ENCODE measurements at places on chromosomes 12 and 14.

DNA sequence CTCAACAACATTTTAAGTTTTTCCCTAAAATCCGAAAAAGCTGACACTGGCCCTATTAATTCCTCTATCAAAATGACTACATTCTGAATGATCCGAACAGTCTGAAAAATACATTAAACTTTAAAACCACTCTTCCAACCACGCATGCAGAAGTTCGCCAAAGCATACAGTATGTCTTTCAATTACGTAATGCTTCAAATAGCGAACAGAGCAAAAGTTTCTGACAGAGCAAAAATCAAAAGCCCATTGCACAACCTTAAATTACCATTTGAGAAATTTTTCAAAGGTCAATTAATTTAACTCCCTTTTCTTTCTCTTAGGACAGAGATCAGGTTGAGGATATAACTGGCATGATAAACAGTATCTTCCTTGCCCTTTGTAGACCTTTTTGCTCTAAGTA is 33.2 kb downstream of the LRIG3 start:
- DNase-seq: no peak

- DNase-seq: no peak
Measured at GRCh38 chr12:122850695-122851350, 15.6 kb downstream of the HIP1R start.

DNA sequence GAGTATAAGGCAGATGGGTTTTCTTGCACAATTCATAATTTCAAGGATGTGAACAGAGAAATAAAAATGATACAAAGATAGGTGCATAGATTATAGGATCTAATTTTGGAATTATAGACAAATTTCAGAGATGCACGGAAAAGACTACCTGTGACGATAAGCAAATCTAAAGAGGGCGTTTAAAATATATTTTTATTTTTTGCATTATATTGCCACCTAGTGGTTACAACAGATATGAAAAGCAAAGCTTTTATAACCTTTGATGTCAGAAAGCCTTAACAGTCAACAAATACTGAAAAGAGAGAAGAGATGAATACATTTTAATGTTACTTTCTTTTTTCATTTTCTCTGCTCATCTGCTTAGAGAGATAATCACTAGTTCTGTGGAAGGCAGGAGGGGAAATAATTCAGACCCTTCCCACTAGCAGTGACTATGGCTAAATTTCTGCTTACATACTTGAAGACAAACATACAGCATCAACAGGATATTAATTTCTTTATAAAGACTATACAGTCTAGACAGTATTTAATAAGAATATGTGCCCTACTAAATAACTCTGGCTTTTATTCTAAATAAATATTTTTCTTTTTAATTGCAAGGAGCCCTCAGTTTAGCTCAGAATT is 46.3 kb downstream of the NTS start:
- peak; percentile 18 for DNase-seq

DNA sequence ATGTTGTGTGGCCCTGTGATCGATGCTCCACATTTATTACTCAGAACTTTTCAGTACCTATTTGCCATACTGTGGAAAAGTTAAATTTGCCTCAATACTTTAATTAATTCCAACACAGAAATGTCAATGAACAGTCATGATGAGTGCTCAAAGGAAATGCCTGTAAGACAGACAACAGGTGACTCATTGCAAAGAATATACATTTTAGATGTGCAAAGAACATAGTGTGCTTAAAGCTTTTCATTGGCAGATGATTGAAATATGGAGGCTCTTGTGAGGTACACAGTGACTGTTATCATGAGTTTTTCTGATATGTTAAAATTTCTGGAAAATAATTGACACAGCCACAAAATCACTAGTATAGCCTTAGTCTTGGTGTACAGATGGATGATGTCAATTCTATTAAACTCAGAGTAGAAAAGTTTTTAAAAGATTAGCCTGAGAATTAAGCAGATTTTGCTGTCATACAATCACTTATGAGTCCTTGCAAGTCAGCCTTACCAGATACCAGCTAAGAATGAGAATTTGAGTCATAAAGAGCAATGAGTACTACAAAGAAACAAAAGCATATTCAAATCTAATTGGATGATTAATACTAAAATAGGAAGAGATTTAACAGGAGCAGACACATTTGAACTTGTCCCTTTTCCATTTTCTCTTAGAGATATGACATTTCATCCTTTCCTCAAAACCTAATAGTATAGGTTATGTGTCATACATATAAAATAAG is 544.1 kb downstream of the KCNH5 start:
- DNase-seq: no peak

- DNase-seq: no peak
Measured at GRCh38 chr12:124800506-124800905, 63.2 kb downstream of the SCARB1 start.

- no peak for DNase-seq
Measured at GRCh38 chr14:26180221-26180620, 417.6 kb downstream of the NOVA1 start.

- DNase-seq: no peak
Measured at GRCh38 chr14:64745511-64746091, 41.4 kb downstream of the PLEKHG3 start.

DNA sequence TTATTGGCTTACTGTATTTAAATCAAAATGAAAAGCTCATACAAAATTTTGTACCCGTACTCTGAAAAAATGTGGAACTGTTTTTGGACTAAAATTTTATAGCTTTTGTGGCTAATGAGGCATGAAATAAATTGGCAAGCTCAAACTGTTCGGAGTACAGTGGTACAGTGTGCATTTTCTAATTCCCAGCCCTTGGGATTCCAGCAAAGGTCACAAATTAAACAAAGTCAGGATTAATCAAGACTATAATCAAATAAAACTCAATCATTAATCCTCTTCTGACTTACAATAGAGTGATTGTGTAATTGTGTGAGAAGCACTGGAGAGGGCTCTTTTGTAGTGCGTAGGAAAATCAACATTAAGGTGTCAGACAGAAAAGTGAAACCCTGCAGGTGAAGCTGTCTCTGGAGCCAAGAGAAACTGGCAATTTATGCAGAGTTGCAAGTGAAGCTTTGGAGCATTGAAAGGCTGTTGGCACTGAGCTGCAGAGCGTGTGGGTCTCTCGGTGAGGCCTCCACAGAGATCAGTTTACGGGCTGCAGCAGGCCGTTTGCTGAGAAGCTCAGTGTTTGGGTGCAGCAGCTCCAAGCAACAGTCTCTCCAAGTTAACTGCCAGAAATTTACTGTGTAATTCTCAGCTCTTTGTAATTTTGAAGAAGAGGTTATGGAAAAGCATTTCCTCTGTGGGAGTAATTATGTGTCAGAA is 275.9 kb downstream of the FBXL14 start:
- no peak for DNase-seq

GRCh38 chr12:14896521-14897169 is 11.0 kb upstream of the MGP start:
- no peak for DNase-seq

GRCh38 chr14:33916663-33917565 is 34.0 kb downstream of the EGLN3 start:
- no peak for DNase-seq

GRCh38 chr14:65084554-65085505 is 17.5 kb downstream of the MAX start:
- DNase-seq: no peak

DNA sequence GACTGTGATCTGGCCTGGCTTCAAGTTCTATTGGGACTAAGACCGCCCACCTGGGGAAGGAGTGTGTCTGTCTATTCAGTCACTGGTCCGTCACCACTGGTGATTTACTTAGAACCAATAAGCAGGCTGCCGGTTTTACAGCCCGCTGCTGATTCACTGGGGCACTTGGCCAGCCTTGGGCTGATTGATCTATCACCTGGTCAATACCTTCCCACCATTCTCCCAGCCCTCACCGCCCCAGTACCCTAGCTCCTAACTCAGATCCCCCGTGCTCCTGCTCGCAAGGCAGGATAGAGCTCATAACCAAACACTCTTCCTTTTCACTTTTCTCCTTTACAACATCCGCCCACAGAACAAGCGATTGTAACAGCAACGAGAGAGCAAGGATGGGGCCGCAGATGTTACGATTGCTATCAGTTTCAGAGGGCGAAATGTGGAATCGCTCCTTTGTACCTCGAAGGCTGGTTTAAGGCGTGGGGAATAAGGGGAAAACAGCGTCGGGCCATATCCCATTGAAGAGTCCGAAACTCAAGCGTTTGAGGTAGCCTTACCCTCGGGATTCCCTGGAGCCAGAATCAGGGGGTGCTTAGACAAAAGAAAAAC is 672 bp downstream of the RDH11 start:
- peak; percentile 92 for DNase-seq

DNA sequence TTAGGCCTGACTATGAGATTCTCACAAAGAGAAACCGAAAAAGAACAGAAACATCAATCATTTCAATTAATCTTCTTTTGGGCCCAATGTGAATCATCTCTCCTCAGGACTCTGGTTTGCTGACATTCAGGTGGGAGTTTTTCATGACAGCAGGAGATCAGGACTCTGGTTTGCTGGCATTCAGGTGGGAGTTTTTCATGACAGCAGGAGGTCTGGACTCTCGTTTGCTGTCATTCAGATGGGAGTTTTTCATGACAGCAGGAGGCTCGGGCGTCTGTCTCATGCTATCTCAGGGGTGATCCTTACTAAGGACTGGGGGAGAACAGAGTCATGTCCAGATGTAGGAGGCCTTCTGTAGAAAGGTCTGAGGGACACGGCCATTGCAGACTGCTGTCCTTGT is 40.1 kb upstream of the PARP11 start:
- no peak for DNase-seq

DNA sequence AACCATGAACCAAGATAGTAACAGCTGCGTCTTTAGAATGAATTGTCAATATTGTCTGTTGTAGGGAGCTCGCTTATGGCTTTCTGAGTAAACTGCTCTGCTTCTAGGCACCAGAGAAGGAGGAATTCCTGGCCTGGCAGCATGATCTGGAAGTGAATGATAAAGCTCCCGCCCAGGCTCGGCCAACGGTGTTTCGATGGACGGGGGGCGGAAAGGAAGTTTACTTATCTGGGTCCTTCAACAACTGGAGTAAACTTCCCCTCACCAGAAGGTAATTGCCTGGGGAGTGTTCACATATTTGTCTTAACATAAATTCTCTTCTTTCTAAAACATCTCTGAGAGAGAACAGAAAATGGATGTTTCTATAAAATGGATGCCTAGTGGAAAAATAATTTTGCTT is 4.3 kb downstream of the PRKAB1 start:
- no peak for DNase-seq

- no peak for DNase-seq
Measured at GRCh38 chr12:42854208-42854607, 264.7 kb upstream of the PRICKLE1 start.

- no peak for DNase-seq
Measured at GRCh38 chr12:24711056-24712008, 237.6 kb downstream of the BCAT1 start.

- DNase-seq: no peak
Measured at GRCh38 chr12:32151552-32151951, 44.9 kb downstream of the BICD1 start.

DNA sequence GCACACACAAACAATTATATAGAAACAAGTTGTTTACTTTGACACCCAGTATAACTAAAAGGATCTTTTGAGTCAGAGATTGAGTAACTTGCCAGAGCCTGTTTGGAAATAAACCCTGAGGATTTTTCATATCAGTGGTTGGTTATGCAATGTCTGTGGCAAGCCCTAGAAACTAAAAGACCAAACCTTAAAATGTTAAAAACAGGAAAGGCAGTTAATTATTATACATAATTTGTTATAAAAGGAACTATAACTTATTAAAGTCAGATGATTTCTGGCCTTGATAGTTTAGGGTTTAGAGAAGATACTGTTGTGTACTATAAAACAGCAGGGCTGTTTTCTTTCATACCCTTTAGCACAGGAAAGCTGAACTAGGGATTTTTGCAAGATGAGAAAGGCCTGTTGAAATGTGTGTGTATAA is 44.1 kb downstream of the PSEN1 start:
- peak; percentile 40 for DNase-seq

DNA sequence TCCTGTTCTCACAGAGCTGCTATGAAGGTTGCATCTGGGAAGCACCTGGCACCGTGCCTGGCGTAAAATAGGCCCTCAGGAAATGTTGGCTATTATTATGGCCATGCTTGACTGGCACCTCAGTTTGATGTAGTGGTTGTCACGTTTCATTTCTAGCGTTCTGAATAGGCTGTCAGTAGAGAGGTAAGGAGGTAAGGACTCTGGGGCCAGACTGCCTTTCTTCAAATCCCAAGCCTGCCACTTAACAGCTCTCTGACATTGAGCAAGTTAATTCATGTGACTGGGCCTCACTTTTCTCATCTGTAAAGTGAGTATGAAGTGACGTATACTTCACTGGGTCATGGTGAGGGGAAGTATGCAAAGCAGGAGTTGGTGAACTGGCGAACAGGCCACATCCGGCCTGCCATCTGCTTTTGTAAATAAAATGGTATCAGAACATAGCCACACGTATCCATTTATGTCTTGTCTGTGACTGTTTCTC is 196.2 kb downstream of the CACNA1C start:
- DNase-seq: peak; percentile 7

GRCh38 chr12:54159140-54159539 is 29.6 kb downstream of the SMUG1 start:
- DNase-seq: peak; percentile 30

DNA sequence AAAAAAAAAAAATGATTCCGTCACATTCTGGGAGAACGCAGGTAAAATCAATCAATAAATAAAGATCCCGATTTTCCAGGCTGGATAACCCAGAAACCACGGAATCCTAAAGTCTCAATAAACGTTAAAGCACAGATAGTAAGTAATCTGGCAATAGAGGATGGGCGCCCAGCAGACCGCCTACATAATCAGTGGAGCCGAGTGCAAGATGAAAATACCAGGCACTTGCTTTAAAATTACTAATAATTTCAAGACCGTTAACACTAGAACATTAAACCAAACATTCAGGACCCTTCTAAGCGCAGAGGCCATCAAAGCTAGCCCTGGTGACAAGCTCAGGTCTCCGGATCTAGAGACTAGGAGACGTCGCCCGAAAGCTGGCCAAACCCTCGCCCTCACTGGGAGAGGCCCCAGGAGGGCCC is 1.2 kb upstream of the DCAF11 start:
- DNase-seq: no peak

GRCh38 chr12:5456906-5457305 is 25.0 kb downstream of the NTF3 start:
- no peak for DNase-seq

- no peak for DNase-seq
Measured at GRCh38 chr12:93166541-93167307, 211.0 kb upstream of the NUDT4 start.

- no peak for DNase-seq
Measured at GRCh38 chr12:124617615-124618014, 50.2 kb upstream of the NCOR2 start.

GRCh38 chr12:66776974-66777373 is 98.1 kb upstream of the GRIP1 start:
- DNase-seq: peak; percentile 81

GRCh38 chr12:117350140-117350539 is 11.3 kb downstream of the NOS1 start:
- no peak for DNase-seq

DNA sequence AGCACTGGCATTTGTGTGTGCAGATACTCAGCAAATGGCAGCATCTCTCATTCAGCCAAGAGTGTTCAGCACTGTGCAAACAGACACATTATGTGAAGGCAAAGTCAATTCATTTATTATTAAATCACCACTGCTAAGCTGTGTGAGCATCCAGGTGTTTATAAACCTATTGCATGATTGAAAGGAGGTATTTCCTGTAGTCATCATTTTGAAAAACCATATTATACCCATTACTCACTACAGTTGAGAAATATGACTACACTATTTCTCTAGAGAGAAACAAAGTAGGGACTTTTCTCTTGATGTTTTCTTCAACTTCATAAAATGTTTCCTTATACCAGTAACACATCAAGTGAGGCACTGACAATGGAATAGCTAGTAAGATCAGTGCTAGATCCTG is 13.7 kb downstream of the SPX start:
- DNase-seq: peak; percentile 48
